Brain pericyte (primary cell): ENCODE measurements at places on chromosomes 4 and X.

DNA sequence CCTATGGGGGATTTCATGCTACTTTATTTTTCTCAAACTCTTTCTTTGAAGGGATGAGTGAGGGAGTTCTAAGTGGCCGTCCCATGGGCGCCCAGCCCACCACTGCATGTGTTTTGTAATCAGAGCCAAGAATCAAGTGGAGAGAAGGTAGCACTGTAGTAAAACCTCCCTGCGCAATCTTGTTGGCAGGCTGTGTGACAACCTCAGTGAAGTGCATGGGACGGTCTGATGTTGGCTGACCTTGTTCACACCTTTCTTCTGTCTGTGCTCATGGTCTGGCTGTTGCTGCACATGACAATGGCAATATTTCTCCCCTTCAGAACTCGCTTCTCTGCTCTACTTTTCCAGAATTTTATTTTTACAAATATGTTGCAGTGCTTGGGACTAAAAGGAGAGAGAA lies 71.2 kb upstream of the SHISA3 start:
- DNase-seq, result no peak

DNA sequence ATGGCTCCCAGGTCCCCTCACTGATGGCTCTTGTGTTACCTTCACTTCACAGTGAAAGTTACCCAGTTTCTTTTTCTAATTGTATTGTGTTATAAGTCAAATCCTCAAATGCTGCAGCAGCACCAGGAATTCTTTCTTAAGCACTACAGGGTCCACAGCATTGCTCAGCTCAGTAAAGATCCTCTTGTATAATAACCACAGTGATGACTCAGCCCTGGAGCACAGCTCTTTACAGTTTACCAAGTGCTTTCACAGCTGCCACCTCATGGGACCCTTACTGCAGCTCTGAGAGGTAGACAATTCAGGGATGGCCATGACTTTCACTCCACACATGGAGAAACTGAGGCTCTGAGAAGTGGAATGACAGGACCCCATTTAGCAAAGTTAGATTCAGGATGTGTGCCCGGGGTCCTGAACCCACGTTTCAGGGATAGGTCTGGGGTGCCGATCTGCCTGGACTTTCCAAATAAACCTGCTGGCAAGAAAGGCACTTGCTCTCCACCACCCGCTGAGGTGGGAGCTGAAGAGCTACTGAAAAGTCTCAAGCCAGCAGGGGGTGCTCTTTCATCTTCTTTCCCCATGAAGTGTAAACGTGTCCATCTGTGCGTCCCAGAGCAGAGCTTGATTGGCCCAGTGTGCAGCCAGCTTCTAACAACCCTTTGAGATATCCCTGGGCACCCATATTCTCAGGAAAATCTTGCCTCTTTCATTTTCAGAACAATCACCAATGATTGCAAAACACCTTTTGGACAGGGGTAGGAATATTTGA lies 35.7 kb upstream of the GABRQ start:
- no peak for DNase-seq

DNA sequence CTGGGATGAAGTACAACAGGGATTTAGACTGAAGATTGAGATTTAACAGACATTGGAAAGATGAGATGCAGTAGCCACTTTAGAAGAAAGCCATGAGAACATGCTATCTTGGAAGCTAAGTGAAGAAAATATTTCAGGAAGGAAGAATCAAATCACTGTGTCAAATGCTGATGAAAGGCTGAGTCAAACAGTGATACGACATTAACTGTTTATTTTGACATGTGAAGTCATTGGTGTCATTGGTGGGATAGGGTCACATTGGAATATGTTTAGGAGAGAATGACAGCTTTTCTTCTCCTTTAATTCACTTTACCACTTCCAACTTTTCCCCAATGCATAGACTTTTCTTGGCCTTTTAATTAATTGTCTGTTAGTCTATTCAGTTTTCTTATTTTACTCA lies 653.0 kb upstream of the BOD1L1 start:
- DNase-seq, result no peak

GRCh38 chr4:22442956-22443355 lies 72.9 kb downstream of the ADGRA3 start:
- no peak for DNase-seq

DNA sequence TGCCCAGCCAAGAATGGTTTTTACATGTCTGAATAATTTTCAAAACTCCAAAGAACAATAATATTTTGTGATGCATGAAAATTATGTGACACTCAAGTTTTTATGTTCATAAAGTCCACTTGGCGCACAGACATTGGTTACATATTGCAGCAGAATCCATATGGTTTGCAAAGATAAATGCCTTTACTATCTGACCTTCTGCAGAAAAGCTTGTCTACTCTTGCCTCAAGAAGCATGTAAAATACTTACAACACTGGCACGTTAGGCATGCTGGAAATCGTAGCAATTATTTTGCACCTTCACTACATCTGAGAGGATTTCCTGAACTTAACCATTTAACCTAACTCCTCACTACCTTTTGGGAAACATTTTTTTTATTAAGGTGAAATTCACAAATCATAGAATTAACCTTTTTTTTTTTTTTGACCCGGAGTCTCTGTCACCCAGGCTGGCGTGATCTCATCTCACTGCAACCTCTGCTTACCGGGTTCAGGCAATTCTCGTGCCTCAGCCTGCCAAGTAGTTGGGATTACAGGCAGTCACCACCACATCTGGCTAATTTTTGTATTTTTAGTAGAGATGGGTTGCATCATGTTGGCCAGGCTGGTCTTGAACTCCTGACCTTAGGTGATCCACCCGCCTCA lies 3.5 kb upstream of the XG start:
- DNase-seq, result no peak

DNA sequence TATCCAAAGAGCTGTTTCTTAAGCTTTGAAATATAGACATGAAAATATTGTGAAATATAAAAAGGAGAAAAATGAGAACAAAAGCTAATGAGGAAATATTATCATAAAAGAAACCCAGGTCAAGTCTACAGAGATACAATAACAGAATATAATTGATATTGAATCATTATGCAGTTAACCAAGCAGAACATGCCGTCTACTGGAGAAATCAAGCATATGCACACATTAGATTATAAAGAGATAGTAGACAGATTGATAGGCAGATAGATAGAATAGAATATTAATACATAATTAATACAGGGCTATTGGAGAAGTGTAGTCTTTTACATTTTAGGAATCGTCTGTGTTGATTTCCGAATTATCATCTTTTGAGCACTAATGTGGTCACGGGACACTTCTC lies 208.5 kb downstream of the EPHA5 start:
- DNase-seq, result no peak

GRCh38 chrX:71870208-71871098 lies 40.2 kb upstream of the NHSL2 start:
- DNase-seq, result no peak
